ENCODE measurements at places on chromosomes 16 and 17. TPM values are rescaled to one million over a fixed set of nuclear protein-coding genes. Genes with fewer than 3 reads are reported as not detected.

The TBX2 gene
- total RNA-seq = 42.3 TPM

The CNTD1 gene
- total RNA-seq = 0.10 TPM

The SPNS3 gene
- not detected for total RNA-seq

The CD300A gene
- not detected for total RNA-seq

The ACSM2B gene
- not detected for total RNA-seq
